ENCODE measurements at places on chromosomes 16 and 17.

DNA sequence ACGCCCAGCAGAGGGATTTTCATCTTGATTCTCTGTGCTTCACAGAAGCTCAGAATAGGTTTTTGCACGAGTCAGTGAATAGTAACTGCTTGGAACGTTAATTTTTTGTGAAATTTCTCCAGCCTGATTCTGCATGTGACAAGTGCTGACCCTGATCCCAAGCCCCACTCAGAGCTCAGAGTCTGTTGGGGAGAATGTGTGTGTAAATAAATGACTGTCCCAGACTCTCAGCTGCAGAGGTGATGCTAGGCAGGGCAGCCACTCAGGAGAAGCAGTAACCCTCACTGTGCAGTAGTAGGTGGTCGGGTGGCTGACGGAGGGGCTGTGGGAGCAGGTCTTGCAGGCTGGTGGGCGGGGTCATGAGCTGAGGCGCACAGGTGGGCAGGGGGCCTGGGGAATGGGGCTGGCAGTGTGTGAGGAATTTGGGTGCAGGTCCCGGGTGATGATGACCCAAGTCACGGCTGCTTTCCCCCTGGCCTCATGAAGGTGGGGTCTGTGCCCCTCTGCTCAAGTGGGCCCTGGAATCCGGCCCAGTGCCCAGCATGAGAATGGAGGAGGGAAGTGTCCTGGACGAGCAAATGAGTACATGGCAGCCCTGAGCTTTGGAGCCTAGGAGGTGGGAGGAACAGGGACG, 16.3 kb upstream of the FOXK2 start:
- no peak for DNase-seq

DNA sequence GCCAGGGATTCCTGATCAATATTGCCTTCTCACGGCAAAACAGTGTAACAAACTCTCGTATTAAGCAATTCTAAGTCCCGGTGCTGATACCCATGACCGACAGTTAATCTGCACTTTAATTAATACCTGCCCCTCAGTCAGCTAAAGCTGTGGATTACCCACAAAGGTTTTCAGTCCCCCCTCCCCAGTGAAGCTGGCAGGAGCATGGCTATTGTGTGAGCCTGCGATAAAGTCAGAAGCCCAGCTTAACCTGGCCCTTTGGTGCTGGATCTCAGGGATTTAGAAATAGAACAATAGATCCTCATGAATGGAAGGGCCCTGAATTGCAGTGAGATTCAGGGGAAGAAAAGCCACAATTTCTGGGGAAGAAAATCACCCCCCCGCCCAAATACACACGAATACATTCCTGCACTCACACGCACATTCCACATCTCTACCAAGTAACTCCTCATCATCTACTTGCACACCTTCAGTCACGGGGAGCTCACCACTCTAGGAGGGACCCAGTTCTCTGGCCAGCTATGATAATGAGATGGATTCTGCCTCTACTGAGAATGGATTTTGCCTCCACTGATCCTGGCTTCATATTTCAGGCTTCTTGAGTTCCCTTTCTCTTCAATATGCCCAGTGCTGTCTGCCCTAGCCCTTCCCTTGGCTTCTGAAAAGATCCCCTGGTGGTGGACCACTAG, 102.6 kb downstream of the WSCD1 start:
- no peak for DNase-seq

- no peak for DNase-seq
These were observed 61.5 kb downstream of the NF1 start for GRCh38 chr17:31156326-31156725.

DNA sequence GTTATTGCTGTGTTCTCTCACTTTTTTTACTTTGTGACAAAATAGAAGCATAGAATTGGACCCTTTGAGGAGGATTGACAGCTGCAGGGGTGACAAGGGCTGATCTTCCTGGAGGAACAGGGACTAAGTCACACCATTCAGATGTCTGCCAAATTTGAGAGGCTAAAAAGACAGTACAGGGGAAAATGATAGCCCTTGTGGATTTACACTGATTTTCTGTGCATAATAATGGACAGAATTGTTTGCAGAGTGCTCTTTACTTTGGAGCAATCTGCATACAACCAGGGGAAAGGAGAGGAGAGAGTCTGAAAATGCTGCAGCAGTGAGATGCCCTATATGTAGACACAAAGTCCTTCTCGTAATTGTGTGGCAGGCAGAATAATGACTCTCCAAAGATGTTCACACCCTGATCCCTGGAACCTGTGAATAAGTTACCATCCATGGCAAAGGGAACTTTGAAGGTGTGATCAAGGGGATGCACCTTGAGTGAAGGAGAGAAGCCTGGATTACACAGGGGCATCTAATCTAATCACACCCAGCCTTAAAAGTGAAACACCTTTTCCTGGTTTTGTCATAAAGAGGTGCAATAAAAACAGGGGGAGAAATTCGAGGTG, 221.4 kb upstream of the CPHXL start:
- DNase-seq = no peak

GRCh38 chr16:76182041-76182635, 95.1 kb upstream of the CNTNAP4 start:
- no peak for DNase-seq

- DNase-seq = peak; percentile 90
These were observed 8.9 kb downstream of the BAIAP2 start for GRCh38 chr17:81043725-81044427.

GRCh38 chr17:4201226-4201625, 58.2 kb downstream of the CYB5D2 start:
- DNase-seq = no peak

DNA sequence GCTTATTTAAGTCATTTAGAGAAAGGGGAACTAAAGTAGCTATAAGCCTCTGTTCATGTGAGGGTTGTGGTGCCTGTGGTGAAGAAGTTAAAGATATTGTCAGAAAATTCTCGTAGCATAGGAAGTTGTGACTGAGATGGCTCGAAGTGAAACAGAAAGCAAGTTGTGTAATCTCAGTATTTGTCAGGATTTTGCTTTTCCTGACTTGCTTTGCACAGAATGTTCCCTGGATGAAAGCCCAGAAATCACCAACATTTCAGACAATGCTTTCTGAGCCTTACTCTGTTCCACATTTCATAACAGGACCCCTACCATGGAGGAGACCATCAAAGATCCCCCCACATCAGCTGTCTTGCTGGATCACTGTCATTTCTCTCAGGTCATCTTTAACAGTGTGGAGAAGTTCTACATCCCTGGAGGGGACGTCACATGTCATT, 10.6 kb downstream of the CALCOCO2 start:
- DNase-seq = no peak

DNA sequence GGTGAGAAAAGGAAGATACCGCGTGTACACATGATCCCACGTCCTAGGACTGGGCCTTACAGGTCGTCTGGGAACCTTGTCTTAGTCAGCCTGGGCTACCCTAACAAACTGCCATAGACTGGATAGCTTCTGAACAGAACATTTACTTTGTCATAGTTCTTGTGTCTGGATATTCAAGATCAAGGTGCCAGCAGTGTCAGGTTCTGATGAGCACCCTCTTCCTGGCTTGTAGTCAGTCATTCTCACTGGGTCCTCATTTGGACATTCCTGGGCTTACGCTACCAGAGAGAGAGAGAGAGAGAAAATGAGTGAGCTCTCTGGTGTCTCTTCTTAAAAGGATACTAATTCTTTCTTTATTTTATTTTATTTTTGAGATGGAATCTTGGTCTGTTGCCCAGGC, 685.8 kb upstream of the RBFOX1 start:
- DNase-seq = no peak

DNA sequence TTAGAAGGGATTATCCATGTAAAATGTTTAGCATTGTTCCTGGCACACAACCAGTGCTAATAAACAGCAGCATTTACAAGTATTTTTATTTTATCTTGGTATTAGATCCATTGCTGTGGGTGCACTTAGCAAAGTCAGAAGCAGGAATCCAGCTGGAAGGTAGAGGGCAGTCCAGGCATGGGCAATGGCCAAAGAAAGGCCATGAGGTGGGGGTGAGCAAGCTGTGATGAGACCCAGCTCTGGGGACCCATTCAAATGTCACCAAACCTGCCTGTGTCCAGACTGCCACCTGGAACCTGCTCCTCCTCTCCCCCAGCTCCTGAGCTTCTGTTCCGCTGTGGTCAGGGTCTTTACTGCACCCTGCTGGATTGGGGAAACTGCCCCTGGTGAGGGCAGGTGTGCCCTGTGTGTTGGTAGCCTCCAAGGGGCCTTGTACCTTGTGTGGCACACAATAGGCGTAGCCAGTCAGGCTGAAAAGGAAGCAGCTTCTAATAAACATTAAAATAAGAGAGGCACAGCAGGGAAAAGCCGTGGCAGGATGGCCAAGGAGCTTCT, 118.0 kb upstream of the CRHR1 start:
- no peak for DNase-seq

DNA sequence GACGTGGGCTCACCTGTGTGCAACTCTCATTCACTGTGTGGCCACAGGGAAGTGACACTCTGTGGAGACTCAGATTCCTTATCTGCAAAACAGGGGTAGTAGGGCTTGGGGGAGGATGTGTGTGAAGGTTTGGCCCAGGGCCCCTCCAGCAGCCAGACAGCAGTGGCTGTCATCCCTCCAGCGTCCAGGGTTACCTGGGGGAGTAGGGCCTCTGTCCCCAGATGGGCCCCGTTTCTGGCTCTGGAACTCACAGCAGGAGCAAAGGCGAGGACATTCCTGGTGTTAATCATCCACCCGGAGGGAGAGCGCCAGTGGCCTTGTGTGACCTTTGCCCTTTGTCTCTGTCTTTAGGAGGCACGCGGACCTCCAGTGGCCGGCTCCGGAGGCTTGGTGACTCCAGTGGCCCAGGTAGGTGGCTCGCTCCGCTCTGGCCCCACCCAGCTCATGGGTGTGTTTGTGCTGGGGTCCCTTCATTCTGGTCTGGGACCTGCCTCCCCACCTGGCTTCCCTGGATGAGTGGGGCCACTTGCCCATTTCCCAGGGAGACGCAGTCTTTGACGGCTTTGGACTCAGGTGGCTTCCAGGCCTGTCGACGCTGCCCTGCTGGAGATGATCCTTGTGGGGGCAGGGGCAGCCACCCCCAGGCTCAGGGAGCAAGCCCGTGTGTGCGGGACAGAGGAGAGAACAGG, 166.2 kb downstream of the SEC14L1 start:
- no peak for DNase-seq

GRCh38 chr16:74760007-74760767, 14.4 kb downstream of the FA2H start:
- no peak for DNase-seq

DNA sequence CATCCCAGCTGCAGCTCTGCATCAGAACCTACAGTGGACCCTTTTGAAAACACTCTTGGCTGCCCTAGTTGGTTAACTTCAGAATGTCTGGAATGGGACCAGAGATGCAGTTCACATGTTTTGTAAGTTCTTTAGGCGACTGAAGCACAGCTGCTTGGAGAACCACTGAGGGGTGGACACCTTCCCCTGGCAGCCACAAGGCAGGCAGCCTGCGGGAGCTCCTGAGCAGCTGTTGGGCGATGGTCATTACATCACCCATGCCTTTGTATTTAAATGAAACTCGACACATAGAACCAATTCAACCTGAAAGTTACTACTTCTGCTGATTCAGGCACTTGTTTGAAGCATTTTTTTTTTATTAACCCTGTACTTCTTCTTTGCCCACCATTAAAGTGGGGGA, 151.5 kb downstream of the LGALS9B start:
- no peak for DNase-seq

DNA sequence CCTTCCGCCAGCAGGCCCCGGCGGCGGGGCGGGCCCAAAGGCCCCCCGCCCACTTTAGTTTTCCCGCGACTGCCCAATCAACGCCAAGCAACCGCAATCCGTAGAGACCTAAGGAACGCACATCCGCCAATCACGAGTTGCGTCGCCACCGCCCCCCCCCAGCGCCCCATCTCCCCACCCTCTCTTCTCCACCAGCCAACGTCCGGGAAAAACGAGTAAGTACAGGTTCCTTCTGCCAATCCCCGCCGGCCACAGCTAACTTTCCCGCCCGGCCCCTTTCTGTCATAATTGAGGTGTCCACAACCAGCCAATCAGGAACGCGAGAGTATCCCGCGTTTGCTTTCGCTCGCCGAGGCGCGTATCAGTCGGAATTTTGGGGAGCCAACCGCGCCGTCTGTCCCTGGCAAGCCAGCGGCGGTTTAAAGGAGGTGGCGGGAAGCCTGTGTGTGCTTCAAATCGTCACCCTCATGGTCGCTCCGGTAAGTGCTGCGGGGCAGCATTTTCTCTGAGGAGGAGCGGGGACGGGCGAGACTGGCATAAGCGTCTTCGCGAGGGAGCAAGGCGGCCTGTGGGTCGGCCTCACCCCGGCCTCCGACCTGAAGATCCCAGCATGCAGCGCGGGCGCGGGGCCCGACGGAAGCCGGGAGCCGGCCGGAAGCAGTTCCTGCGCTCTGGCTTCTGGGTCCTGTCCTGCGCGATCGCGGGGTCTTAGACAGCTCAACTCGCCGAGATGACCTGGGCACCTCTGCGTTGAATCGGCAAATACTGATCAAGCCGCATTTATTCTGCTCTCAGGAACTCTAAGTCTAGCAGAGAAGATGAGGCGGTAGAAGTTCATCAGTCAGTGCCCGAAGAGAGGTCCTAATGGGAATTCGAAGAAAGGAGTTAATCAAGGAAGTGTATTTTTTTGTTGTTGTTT, at the start of gene MIS12:
Gene MIS12, plus strand, starts transcription at position 361 of the 919 bp plus-strand sequence. CDS start 2,297 bp downstream, outside the sequence.
- peak; percentile 100 for DNase-seq

- DNase-seq = no peak
These were observed 40.4 kb upstream of the CORO6 start for GRCh38 chr17:29663155-29663554.

DNA sequence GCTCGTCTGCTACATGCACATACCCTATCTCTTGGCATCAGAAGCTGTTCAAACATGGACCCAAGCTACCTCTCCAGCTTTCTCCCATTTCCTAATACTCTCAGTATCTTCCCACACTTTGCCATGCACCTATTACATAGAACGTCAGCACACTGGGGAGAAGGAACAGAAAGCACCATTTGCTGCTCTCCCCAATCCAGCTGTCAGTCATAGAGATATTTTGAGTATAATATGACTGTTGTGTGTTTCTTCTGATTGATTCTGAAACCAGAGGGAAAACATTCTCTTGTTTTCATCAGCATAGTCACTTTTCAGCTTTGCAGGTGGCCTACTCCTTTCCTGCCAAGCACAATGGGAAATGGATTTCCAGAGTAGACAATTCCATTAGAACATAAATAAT, 107.1 kb downstream of the ADAMTS18 start:
- no peak for DNase-seq

- peak; percentile 76 for DNase-seq
These were observed 311.4 kb downstream of the SEC14L1 start for GRCh38 chr17:77451894-77452852.

- no peak for DNase-seq
These were observed 124.7 kb downstream of the NPIPB5 start for GRCh38 chr16:22635357-22635761.

GRCh38 chr16:75965504-75966374, 239.4 kb upstream of the CPHXL start:
- DNase-seq = no peak

Data from breast epithelium (tissue), 4 donors.